NCI-H524 (cell line): ENCODE measurements at places on chromosomes 4 and X.

GRCh38 chr4:98932539-98932938 lies 3.6 kb upstream of the EIF4E start:
- DNase-seq: no peak

- DNase-seq: no peak
These were observed 339.7 kb downstream of the DMD start for GRCh38 chrX:32871636-32872035.

DNA sequence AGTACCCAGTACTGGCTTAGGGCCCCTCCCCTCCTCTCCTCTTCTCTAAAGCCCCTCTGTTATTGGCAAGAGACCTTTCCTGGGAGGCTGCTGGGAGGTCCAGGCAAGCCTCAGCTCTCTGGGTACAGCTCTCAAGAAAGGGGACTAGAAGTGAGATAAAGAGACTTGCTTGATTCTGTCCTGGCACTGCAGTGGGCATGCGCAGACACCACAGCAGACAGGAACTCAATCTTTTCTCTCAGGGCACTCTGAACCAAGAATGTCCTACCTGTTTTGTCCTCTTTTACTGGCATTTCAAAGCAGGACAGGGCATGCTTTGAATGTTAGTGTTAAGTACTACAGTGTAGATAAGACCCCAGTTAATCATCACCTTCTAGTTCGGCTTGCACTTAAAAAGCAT lies 74.9 kb downstream of the NYX start:
- no peak for DNase-seq

DNA sequence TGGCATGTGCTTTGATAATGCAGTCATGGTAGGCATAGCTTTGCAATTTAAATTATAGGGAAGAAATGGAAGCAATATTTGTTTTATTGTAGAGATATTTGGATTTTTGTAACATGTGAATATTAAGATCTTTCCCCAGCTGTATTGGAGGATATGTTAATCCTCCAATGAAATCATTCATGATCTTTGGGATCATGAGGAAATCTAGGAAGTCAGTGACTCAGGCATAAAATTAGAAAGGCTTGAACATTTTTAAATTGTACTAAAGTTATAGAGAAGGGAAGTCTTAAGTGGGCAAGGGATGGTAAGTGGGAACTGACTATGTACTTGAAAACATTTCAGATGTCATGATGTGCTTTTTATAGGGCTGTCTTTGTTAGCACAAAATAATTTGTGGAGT lies 46.8 kb downstream of the FIP1L1 start:
- DNase-seq: no peak

DNA sequence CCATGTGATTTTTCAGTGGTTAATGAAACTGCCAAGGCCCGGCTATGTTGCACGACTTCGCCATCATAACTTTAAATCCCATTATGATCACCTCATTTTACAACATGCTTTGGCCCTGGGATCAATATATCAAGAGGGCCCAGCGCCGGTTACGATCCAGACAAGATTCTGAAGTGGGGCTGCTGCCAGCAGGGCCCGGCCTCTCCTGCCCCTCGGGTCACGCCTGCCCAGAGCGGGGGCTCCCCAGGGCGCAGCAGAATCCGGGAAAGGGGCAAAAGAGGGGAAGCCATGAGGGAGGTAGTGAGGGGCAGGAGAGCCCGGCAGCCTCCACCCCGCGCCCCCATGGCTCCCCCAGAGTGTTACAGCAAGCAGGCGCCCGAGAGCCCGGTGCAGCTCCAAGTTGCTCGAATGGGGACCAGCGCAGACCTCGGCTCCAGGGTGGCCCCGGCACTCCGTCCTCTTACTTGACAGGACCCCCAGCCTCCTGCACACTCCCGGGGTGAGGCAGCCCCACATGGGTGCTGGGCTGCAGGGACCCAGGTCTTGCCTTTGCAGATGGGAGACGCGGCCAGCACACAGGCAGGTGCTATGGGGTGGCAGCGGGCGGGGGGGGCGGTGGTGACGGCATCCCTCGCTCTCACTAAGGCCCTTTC lies 129.8 kb upstream of the NKX1-1 start:
- DNase-seq: no peak

DNA sequence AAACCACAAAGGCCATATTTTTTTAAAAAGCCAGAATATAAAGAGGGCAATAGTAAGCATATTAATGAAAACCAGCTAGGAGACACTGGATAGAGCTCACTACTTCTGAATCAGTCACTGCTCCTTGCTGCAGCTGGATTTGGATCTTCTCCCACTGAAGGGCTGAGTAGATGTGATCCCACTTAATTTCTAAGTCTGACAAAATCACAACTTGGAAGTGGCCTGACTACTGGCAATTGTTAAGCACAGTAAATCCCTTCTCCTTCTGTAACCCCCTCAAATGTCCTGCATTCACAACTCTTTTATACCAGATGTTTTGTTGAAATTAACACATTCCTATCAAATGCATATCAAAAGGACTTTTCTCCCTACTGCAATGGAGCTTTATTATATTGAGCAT lies 72.9 kb downstream of the AMMECR1 start:
- no peak for DNase-seq

DNA sequence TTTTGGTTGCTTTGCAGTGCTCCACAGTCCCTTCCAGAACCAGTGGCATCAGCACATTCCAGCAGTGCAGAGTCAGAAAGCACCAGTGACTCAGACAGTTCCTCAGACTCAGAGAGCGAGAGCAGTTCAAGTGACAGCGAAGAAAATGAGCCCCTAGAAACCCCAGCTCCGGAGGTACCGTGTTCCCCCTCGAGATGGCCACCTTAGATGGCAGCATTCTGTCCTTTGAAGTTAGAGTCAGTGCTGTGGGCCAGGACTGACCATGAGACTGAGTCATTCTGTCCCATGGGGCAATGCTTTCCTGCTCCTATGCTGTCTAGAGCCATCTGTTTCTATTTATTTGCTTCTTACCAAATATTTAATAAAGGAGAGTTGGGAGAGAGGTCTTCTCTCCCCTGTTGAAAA lies 112.3 kb downstream of the KLHL8 start:
- no peak for DNase-seq

- DNase-seq: no peak
These were observed 63.6 kb downstream of the SPINK2 start for GRCh38 chr4:56757821-56758411.

GRCh38 chrX:25034889-25035288 lies 19.1 kb upstream of the ARX start:
- no peak for DNase-seq

- no peak for DNase-seq
These were observed 53.5 kb downstream of the FNIP2 start for GRCh38 chr4:158822348-158822747.

DNA sequence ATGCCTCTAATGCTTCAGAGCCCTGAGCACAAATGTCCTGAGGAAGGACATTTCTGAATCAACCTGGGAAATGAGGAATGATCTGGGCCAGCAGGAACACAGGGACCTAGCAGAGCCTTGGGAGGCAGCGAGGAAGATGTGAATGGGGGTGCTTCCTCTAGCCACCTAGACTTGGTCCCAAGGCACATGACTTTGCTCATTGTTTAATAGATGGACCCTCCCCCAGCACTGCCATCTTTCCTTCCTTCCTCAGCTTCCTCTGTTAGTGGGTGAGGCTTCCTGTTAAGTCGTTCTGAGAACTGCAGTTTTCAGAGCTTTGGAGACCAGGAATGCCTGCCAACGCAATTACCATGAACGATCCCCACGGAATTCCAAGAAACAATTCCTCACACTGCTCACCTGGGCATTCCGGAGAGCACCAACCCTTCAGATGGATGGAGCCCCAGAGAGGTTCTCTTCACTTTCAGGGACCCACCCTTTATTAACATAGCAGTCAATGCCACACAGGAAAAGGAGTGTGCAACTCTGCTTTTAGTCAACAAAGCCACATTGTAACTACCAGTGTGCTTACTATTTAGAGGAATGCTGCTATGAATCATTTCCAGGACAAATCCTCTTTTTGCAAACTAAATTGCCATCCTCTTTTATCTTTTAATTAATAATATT lies 48.5 kb upstream of the STIM2 start:
- DNase-seq: no peak

GRCh38 chrX:2228536-2228935 lies 272.2 kb downstream of the DHRSX start:
- no peak for DNase-seq

DNA sequence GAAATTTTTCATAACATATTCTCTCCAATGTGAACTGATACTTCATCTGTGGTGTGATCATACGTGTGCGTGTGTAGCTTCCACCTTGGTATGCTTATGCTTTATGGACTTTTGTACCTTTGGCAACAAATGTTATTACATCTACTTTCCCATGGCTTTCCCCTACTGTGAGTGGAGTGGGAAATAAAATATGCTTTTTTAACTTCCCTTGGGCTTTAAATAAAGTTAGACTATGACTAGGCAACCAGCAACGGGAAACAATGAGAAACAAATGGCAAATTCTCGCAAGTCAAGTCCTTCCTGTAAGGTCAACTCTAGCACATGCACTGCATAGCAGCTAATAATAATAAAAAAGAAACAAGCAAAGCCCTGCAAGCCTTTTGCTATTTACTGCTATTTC lies 205.0 kb upstream of the PDE5A start:
- DNase-seq: no peak

GRCh38 chrX:111375747-111376146 lies 36.2 kb downstream of the DCX start:
- DNase-seq: no peak

- no peak for DNase-seq
These were observed 476.3 kb downstream of the CCSER1 start for GRCh38 chr4:90603540-90603939.

- no peak for DNase-seq
These were observed 238.5 kb downstream of the PRR32 start for GRCh38 chrX:127057891-127058619.

DNA sequence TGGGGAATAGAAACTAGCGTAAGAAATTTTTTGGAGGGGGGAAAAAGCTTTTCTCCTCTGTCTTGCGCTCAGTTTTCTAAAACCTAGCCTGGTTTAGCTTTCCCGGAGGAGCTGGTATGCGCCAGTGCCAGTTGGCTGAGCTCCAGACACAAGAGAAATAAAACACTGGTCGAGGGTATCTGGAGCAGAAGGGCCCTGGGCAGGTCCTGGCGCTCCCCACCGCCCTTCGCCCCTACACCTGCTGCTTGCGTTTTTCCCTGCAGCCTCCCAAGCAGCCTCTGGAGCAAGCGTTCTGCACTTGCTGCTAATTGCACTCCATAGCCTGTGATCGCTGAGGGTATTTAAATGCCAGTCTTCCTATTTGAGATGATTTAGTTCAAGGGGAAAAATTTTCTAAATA lies 816 bp downstream of the EREG start:
- peak; percentile 70 for DNase-seq

DNA sequence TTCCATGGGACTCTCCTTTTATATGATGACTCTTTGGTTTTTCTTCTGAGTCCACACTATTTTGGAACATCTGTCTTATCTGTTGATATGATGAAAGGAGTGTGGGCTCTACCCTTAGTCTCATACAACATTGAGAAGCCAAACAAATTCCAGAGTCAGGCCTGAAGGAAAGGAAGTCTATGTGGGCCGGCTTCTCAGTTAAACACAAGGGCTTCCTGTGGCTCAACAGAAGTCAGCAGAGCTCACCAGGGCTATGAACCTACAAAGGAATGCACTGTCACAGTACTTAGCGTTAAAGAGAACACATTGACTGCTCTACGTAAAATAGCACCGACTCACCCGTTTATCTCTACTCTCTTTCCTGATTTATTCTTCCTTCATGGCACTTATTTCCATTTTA lies 641.0 kb upstream of the FRG1 start:
- DNase-seq: no peak

GRCh38 chr4:13705521-13706041 lies 78.1 kb upstream of the BOD1L1 start:
- no peak for DNase-seq

- no peak for DNase-seq
These were observed 56.1 kb downstream of the SLC10A7 start for GRCh38 chr4:146465628-146466027.

DNA sequence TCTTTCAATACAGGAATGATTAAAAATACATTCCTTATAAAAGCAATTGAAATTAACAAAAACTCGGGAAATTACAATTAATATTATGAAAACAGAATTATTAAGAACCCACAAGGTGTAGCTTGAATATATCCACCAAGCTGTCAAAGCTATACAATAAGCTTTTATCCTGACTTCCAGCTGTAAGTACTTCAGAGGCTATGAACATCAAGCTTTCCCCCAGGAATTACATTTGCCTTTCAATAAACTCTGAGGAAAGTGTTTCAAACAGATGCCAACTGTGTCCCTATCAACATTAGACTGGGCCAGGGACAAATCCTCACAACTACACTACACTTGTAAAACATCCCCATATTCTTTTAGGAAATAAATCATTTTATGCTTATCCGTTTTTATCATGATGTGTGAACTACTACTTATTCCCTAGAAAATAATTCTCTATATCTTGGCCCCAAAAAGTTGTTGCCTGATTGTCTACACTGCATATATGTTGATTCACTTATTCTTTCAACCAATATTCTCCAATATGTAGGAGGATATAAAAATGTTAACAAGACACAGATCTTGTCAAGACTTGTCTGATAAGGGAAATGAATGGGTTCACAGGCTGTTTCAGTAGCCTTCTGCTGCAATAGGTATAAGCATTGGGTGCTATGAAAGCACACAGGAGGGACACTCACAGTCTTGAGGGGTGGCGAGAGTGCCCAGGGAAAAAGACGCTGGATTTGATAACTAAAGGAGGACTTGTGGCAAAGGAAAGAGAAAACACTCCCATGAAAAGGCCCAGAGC lies 494.1 kb downstream of the CENPC start:
- peak; percentile 27 for DNase-seq

DNA sequence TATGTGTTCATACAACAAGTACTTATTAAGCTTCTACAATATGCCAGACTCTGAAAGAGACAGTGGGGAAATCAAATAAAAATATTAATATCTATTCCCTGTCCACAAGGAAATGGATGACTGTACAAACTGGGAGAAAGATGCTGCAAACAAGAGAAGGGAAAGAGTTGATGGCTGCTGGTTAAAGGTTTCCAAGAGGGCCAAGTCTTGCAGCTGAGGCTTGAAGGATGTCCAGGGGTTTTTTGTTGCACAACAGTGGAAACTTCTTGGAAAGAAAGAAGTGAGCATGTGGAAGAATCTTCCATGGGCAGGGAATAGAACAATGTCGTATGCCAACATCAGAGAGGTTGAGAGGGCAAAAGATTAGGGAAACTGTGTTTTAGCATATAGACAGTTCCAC lies 95.8 kb downstream of the MID1 start:
- no peak for DNase-seq

DNA sequence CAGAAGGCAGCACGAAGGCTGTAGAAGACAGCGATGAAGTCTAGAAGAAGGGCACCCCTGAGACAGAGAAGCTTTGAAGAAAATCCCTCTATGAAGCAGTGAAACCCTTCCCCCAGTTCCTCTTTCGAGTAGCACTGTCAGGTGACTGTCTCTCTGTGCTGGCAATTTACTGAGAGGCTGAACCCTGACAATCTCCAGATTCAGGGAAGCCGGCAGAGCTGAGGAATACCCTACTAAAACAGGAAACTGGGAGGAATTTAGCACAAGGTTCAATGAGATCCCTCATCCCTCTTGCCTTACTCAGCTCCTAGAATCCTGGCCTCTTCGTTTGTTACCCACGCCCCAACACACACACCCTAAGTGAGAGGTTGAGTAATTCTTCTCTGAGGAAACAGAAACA lies 239.7 kb upstream of the NOCT start:
- no peak for DNase-seq
